ENCODE measurements at places on chromosomes 12 and 14.

DNA sequence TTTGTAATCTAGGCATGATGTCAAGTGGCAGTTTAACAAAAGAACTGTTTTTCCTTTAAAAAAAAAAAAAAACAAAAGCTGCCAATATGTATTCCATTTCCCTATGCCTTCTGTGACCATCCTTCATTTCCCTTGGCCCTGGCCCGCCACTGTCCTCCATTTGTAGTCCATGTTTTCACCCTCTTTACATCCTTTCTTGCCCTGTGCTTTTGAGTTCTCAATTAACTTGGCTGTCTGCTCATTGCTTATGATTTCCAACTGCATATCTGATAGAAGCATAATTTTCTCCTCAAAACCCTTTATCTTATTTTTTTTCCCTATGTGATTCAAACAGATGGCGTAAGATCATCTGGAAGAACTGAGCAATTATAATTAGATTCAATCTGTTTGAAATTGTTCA is 297.5 kb downstream of the NAV3 start:
- no peak for DNase-seq

- DNase-seq, result no peak
Observed at GRCh38 chr12:68839183-68840147, 31.5 kb downstream of the MDM2 start.

- DNase-seq, result no peak
Observed at GRCh38 chr14:97116546-97116945, 319.4 kb downstream of the VRK1 start.

GRCh38 chr12:13347241-13348043 is 150.9 kb downstream of the EMP1 start:
- DNase-seq, result no peak

DNA sequence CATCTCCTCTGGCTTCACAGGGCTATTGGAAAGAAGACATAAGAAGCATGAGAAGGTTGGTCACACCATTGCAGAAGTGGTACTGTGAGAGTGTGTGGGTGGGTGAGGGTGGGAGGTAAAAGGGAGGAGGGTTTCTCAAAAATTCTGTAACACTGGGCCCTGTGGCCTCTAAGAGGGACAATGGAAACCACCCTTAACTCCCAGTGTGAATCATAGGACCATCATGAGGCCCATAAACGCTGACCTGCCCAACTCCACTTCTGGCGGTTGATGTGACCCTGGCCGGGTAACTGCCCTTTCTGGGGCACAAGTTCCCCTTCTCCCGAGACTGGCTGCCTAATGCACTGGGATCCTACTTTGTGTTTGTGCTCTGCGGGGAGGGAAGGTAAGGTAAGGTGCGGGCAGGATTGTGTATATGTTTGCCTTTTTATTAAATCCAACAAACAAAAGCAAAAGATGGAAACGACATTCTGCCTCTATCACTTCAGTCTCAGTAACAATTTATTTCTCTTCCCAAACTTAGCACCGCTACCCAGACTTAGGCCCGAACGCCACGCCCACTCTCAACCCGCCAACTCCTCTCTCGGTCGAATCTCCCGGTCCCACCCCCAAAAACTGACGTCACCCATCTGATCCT is 551 bp downstream of the METTL1 start:
- peak; percentile 89 for DNase-seq

DNA sequence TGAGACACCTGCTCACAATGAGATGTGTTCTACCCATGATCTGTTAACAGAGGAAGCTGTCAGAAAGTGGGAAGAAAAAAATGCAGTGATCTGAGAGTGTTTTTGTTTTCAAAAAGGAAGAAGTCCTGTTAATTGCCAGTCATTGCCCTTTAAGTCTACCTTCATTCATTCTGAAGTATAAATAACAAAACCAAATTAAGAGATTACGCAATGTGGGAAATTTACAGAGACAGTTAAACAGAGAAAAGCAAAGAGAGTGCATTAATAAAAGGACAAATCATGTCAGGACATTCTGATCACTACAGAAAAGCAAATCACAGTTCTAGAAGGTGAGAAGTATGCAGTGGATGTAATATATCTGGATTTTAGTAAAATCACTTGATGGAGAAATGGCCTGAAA is 154.2 kb downstream of the NRXN3 start:
- DNase-seq, result no peak

GRCh38 chr14:105498430-105499255 is 7.6 kb downstream of the TEDC1 start:
- DNase-seq, result no peak

- DNase-seq, result peak; percentile 22
Observed at GRCh38 chr14:87888136-87888999, 104.6 kb downstream of the GALC start.

DNA sequence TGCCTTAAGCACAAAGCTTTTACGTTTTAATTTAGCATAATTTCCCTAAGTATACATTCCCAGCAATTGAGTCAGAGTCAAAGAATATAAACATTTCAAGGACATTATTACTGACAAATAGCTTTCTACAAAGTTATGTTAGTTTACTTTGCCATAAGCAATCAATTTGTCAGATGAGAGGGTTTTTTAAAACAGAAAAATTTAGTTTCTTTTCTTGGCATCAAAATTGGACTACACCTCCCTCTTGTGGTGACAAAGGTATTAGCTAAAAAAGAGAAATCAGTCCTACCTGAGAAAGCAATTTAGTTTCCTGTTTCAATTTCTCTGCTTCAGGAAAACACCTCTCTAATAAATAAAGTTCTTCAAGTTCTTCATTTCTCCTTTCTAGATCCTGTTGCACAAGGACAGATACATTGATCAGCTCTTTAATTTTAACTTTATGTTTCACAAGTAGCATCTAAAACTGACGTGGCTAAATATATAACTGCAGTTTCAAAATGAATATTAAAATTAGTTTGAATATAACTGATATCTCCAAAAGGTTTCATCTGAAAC is 39.9 kb downstream of the DNAI7 start:
- DNase-seq, result peak; percentile 17

- peak; percentile 36 for DNase-seq
Observed at GRCh38 chr12:32273712-32274111, 125.6 kb upstream of the FGD4 start.
